ENCODE measurements at places on chromosomes 2 and 18.

DNA sequence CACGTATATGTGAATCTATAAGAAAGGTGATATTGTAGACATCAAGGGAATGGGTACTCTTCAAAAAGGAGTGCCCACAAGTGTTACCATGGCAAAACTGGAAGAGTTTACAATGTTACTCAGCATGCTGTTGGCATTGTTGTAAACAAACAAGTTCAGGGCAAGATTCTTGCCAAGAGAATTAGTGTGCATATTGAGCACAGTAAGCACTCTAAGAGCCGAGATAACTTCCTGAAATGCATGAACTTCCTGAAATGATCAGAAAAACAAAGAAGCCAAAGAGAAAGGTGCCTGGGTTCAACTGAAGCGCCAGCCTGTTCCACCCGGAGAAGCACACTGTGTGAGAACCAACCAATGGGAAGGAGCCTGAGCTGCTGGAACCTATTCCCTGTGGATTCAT, 101.0 kb downstream of the HS6ST1 start:
- DNase-seq: no peak

DNA sequence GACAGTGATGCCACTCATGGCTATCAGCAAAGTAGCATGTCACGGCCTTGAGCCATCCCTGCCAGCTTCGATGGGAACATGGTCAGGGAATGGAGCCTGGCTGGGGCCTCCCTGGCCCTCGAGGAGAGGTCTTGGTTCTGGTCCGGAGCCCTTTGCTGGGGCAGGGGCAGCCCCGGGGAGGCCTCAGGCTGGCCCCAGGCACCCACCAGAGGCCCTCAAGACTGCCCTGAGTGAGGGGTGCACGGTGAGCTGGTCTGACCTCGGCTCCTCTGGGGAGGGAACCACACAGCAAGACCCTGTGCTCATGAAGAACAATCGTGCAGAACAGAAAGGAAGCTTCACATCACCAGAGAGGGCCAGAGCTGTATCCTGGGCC, 75.2 kb upstream of the OTOS start:
- DNase-seq: no peak

DNA sequence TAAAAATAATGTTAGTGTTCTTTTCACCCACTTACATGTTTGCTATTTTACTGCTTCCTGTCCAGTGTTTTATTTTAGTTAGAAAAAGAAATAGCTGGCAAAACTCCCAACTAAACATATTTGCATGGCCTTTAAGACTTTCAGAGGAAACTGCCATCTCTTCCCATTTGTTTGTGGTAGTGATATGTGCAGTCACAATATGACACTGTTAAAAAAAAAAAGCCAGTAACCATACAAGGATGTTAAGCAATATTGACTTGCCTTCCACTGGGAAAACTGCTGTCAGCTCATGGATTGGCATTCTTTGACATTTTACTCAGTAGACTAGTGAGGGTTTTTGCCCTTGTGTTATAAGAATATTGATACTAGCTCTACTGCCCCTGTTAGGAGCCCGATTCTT, 29.1 kb downstream of the XIRP2 start:
- DNase-seq: no peak

DNA sequence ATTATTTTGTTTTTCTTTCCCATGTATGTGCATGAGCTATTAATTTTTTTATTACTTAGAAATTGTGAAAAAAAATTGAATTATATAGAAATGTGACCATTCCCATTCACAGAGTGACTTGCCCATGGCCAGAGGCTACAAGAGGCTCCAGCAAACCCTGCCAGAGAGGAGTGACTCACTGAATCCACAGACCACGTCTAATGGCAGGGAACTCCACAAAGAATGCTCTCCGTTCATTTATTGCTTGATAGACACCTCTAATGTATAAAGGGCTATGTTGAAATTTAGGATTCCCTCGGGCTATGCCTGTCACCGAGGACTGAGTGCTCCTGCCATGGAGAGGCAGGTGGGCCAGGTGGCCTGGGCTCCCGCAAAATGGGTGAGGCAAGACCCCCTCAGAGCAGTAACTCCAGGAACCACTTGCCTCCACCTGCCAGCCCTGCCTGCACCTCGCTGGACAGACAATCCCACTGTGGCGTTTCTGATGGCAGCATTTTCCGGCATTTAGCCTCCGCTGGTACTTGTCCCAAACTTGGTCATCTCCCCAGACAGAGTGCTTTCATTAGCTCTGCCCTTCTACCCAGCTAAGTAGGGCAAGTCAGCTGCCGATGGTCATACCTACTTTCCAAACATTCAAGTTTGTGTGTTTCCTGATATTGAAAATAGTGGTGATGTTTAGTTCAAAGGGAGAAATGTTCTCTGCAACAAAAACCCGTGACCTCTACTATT, 200.3 kb downstream of the PRKCE start:
- peak; percentile 60 for DNase-seq

DNA sequence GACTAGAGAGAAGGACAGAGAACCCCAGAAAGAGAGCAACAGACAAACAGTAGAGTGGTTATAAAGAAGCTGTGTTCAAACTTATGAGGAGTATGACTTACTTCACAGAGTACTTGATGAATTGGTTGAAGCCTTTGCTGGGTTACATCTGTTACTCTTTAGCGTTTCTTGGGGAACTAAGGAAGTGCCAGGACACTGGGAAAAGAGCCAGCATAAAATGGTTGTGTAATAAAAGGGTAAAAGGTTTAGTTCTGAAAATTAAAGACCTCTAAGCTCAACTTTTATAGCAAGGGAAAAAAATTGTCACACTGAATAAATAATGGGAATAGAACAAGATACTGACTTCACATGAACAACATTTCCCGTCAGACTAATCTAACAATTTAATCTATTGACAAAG, 17.0 kb upstream of the STAT4 start:
- no peak for DNase-seq

GRCh38 chr2:45432406-45432805, 178.7 kb downstream of the SRBD1 start:
- DNase-seq: no peak

GRCh38 chr2:17877811-17878280, 621 bp upstream of the KCNS3 start:
- no peak for DNase-seq

DNA sequence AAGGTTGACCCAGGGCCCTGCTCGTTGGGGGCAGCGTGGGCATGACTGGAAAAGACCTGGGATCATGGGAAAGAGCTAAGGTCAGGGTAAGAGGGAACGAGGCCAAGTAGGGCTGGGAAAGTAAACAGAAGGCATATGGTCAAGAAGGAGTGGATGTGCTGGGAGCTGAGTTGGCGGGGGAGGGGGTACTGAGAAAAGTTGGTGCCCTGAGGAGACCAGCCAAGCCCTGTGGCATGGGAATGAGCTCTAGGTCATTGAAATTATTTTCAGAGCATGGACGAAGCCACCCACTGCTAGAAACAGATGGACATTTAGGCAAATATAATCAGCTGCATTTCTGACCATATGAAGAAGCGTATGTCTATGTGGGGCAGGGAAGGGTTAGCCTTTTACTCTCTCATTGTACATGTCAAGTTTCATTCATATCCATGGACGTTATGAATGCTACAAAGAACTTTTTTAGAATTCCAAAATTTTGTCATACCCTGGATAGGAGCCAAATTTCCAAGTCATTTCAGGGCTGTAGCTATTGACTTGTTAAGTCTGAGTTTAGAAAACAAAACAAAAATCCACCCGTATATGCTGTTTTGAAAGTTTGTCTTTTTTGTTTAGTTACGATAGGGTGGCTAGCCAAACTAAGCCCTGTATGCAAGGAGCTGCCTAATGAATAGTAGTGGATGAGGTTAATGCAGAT, 19.1 kb downstream of the MAPRE2 start:
- no peak for DNase-seq

DNA sequence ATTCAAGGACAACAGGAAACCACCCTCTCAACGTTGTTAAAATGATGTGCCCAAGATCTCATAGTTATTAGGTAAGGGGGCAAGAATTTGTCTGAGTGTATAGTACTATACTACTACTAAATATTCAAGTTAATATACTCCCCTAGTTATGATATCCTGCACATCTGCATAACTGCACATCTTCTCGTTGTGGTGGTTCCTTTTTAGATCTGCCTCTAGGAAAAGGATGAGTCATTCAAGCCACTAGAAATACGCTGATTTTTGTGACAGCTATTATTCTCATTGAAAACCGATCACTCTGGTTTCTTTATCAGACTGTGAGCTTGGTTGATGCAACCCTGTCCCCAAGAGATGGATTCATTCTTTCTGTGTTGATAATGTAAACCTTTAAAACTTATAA, 1067.0 kb upstream of the FANCL start:
- DNase-seq: no peak

GRCh38 chr2:84231478-84231877, 227.6 kb downstream of the SUCLG1 start:
- no peak for DNase-seq

DNA sequence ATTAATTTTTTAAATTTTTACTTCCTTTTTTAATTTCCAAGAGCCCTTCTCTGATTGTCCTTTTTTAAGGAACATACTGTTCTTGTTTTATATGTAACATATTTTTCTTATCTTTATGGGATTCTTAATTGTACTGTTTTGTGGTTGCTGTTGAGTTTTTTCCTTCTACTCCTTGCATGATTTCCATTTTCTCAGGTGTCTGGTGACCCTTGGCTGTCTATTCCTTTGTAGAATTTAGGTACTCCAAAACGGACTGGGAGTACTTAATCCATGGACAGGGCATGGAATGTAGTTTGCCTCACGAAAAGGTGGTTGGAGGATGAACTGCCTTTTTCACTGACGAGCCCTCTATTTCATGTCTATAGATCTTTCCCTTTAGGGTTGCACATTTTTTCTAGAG, 26.6 kb downstream of the TWSG1 start:
- DNase-seq: no peak

- DNase-seq: peak; percentile 82
Observed at GRCh38 chr18:3450012-3450798, at the start of gene TGIF1. TSS of gene TGIF1 (plus strand) at chr18:3450172. CDS start at chr18:3450490, 318 bp downstream.

- peak; percentile 52 for DNase-seq
Observed at GRCh38 chr2:201235860-201236811, 24.2 kb upstream of the CASP8 start.

- no peak for DNase-seq
Observed at GRCh38 chr18:49621717-49622351, 60.0 kb downstream of the LIPG start.

GRCh38 chr18:67608615-67609273, 92.2 kb upstream of the DSEL start:
- DNase-seq: no peak

GRCh38 chr2:60536746-60537145, 16.7 kb downstream of the BCL11A start:
- no peak for DNase-seq

- DNase-seq: peak; percentile 9
Observed at GRCh38 chr2:150909613-150910012, 352.1 kb downstream of the RBM43 start.

DNA sequence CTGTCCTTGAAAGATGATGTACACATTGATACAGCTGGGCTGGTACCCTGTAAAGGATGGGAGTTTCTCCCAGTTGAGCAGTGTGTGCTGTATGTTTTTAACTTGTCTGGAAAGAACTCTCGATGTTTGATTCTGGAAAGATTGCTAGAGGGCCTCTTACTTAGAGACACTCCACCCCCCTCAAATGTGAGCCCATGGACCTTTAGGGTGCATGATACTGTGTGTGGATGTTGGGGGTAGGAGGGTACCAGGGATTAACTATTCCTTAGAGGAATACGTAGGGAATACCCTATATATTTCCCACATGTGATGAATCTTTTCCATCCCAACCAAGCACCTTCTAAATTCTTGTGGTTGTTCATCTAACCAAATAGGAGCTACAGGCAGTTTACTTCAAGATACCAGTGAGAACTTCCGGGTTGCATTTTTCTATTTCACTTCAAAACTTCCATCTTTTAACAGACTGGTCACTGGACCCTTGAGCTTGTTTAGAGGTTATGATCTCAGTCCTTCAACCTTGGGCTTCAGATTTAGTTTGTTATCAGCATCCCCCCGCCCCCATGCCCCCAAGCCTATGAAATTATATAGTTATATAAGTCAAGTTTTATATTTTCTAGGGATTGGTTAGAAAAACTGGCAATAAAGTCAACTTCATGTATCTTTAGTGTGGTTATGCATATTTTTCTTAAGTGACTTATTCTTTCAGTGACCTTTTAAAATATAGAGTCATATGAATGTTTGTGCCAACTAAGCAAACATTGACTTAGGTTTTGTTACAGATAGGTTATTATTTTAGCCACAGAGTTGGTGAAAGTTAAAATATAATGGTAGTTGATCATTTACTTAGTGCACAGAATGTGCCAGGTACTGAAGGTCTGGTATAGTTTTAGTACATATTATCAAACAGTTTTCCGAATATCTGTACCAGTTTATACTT, 18.2 kb downstream of the AFTPH start:
- no peak for DNase-seq

DNA sequence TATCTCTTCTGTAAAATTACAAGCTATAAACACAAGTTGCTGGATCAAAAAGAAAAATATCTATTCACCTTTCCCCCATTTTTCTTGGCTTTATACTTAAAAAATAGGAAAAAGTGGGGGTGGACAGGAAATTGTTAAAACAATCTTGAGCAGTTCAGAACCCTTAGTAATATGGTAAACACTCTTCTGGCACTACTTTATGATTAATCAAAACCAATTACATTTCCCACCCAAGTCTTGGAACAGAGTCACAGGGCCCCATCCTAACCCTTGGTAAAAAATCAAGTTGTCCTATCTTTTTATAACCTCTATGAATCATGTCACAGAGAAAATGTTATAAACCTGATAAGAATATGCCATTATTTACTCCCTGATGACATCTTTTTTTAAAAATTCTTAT, 328.2 kb upstream of the LYPD1 start:
- DNase-seq: no peak

GRCh38 chr2:230582851-230583283, 129.8 kb upstream of the CAB39 start:
- DNase-seq: no peak

DNA sequence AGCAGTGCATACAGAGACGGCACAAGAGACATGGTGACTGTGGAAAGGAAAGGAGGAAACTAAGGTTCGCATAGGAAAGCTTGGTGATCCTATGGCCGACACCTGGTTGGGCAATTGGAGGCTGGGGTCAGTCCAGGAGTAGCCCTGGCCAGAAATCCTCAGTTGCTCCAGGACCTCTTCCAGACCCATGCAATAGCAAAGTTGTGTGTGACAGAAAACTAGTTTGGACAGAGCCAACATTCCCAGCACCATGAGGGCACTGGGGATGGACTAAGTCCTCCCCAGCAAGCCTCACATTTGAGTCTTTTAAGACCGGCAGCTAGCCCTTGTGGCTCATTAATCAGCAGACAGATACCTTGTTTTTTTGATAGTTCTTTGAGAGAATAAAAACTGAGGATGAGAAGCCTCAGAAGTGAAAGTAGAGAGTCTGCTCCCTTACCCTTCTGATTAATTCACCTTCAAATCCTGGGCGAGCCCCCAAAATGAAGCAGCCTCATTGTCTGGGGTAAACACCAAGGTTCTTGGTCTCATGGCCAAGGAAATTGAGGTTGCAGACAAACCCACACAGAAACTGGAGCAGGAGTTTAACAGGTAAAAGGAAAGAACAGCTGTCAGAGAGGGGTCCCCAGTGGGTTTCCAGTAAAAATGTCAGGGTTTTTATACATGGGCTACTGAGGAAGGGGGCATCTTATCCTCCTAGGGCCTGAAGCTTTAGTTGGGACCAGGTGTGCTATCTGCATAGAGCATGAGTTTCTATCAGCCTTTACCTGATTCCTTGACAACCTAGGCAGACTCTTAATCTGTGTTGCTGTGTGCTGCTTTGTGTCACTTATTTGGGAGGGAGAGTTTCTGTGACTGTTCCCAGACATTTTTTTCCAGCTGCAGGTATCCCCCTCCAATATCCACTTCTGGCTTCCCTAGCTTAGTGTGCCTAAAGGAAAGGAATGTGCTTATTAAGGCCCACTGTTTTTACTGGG, 39.1 kb downstream of the STK17B start:
- no peak for DNase-seq

- no peak for DNase-seq
Observed at GRCh38 chr18:5253910-5254309, 41.6 kb downstream of the ZBTB14 start.

Measured in SW480 (cell line).